Urinary bladder (tissue), 4 donors: ENCODE measurements at places on chromosomes 6 and 20. TPM values are rescaled to one million over a fixed set of nuclear protein-coding genes. Genes with fewer than 3 reads are reported as not detected.

DNA sequence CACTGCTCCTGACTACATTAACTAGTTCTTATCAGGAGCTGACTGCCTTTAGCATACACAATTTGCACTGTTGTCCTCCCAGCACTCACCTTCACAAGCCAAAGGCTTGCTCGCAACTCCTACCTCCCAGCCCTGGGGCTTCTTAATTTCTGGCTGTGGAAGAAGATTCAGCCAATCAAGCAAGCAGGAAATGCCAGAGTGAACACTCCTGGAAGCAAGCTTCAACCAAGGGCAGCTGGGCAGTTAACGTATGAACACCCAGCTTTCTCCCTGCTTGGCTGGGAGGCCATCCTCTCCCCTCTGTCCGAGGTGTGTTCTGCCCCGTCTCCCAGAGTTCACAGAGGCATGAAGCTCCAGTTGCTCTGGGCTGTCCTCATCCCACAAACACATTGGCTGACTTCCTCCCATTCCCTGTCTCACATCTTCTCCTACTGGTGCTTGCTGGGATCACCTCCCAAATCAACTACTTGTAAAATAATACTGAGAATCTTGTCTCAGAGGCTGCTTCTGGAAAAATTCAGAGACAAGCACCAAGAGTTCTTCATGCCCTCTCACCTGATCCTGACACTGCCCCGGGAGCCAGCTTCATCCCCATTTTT, 15.3 kb upstream of the SRSF6 start:
- DNase-seq, result no peak

GRCh38 chr20:31693987-31694661, 28.5 kb downstream of the BCL2L1 start:
- no peak for DNase-seq

DNA sequence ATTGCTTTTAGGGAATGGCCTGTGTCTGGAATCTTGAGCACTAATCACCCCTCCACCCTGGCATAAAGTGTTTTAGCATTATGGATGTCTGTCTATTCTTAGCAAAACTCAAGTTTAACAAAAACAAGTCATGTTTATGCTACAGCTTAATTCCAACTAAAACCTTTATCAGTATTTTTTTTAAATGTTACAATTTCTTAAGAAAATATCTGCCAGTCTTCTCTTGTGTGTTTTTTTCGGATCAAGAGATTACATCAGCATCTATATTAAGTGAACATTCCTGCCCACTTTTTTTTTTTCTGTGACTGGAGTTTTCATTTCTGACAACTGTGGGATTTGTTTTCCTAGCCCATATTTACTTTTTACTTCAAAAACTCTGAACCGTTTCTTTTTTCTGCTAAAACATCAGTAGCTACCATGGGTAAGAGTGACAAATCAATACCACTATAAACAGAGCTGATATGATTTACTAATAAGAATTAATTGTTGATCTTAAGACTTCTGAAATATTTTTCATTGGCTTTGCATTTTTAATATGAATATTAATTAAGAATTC, 94.3 kb downstream of the EDN1 start:
- no peak for DNase-seq

GRCh38 chr6:158506601-158507000, 53.3 kb upstream of the TMEM181 start:
- no peak for DNase-seq

DNA sequence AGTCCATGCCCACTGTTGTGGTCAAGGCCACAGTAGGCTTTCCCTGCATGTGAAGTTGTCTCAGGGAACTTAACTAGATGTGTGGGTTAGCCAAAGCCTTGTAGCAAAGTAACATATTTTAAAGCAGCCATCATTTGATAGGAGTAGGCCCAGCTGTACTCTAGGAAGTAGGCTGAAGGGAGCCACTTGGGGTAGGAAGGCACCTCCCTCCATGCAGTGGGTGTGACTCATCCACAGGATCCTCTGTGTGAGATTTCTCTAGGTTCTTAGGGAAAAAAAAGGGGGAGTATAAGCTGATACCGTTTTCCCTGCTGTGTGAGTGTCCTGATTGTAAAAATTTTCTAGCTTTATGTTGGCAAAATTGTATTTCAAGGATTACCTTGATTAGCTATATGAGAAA, 44.7 kb downstream of the VAPB start:
- DNase-seq, result no peak

DNA sequence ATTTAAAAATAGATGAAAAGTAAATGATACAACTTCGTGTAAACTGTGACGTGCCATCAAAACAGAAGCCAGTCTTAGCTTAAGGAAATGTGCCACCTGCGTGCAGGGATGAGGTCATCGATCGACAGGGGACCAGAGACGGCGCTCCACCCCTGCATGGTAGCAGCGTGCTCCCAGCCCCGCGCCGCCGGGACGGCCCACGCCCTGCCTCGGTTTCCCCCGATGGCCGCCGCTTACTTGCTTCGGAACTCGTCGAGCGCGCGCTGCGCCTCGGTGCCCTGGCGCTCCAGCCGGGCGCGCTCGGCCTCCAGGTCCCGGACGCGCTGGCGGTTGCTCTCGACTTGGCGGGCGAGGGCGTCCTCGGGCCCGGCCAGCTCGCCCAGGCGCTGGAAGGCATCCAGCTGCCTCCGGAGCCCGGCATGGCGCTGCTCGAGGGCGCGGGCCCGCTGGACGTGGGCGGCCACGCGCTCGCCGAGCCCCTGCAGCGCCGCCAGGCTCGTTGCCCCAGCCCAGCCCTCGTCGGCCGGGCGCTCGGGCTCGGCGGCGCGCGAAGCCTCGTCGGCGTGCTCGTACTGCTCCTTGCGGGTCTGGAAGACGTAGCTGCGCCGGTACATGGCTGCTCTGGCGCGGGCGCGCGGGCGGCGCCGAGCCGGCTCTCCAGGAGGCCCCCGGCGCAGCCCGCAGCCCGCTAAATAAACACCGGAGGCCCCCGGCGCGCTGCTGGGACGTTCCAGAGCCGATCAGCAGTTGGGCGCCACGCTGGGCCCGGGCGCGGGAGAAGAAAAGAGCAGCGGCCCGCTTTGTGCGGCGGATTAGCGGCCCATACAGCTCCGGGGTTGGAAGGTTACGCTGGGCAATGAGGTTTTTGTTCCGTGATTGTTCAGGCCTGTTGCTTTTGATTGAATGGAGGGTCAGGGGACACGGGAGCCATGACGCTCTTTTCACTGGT, at the start of gene BFSP1:
Gene BFSP1 (minus strand): TSS at position 664 of the 949 bp plus-strand sequence. CDS start 50 bp downstream, at position 614.
- no peak for DNase-seq

GRCh38 chr6:6785163-6785521, 196.6 kb downstream of the LY86 start:
- DNase-seq, result no peak

GRCh38 chr6:42030585-42031506, 19.5 kb upstream of the TAF8 start:
- no peak for DNase-seq

DNA sequence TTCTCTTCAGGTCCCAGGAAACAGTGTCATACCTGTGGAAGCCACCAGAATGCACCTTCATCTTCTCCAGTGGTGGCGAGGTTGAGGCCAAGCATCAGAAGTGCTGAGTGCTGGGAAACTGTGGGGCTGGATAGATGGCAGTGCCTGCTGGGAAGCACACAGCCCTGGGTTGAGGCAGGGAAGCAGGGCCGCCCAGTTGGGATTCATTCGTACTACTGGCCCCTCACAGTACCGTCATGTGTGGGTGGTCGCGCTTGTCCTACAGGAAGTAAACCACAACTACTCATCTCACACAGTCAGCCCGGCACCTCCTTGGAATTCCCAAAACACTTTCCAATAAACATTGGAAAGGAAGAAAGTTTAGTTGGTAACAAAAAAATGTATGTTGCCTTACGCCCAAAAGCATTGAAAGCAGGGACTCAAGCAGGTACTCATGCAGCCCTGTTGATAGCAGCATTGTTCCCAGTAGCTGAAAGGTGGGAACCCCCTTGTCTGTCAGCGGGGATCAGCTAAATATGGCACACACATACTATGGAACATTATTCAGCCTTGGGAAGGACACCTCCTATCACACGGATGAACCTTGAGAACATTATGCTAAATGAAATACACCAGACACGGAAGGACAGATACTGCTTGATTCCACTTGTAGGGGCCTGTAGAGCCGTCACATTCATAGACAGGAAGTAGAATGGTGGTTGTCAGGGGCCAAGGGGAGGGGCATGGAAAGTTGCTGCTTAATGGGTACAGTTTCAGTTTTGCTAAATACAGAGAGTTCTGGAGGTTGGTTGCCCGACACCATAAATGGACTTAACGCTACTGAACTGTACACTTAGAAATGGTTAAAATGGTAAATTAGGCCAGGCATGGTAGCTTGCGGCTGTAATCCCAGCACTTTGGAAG, 162.7 kb downstream of the MTHFD1L start:
- DNase-seq, result no peak

GRCh38 chr6:45988635-45989034, 27.0 kb downstream of the CLIC5 start:
- DNase-seq, result no peak

DNA sequence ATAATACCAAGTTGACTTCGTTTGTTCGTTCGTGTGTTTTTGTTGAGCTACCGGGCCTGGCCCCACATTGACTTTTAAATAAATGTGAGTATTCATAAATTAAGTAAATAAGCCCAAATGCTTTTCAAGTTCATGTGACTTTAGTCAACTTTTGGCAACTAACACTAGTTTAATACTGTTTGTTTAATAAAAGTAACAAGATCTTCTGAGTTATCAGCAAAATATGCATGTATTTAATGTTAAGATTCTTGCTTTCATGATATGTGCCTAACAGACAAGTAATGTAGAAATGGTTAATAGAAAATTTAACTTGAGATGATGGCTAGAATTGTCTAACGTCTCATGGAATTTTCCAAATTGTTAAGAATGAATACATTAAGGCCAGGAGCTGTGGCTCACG, 38.7 kb upstream of the ECI2 start:
- no peak for DNase-seq

- DNase-seq, result no peak
These were observed 7.9 kb upstream of the OSER1 start for GRCh38 chr20:44218446-44218845.

- no peak for DNase-seq
These were observed 24.6 kb downstream of the KHDC1L start for GRCh38 chr6:73200735-73201134.

- no peak for DNase-seq
These were observed 245.1 kb upstream of the AFDN start for GRCh38 chr6:167581637-167582036.

DNA sequence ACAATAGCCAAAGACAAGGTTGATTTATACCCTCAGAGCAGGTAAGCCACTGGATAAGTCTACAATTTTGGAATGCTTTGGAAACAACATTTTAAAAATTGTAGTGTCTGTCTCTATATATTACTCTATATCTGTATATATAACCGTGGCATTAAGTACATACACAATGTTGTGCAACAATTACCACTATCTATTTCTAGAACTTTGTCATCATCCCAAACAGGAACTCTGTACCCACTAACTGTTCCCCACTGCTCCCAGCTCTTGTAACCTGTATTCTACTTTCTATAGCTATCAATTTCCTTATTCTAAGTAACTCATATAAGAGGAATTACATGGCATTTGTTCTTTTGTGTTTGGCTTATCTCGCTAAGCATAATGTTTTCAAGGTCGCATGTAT, 78.2 kb upstream of the ASCC3 start:
- no peak for DNase-seq

- DNase-seq, result no peak
These were observed 54.8 kb downstream of the OPN5 start for GRCh38 chr6:47836639-47837038.

- no peak for DNase-seq
These were observed 132.1 kb upstream of the FOXQ1 start for GRCh38 chr6:1179571-1180459.

DNA sequence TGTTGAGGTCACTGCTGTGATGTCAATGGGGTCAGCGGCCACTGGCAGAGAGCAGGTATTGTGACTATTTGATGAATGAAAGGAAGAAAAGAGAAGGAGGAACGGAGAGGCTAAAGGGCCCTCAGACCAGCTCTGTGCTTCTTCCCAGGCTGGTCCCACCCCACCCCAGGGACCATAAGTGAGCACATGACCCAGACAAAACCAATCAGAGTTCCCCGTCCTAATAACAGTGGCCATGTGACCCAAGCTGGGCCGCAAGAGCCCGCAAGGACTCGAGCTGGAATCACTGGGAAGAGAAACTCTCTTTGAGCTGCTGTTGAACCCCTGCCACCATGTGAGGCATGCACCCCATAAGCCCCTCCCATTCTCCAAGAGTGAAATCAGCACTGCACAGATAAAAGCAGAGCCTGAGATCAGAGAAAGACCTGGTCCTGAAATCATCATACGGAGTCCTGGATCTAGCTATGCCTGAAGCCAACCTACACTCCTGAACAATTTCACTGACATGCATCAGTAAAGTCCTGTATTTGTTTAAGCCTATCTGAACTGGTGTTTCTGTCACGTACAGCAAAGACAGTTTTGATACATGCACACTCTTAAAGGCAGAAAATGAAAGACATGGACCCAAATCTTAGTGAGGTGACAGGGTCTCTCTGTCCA, 90.2 kb downstream of the PREX1 start:
- DNase-seq, result no peak

GRCh38 chr6:16399158-16399557, 160.8 kb downstream of the GMPR start:
- DNase-seq, result no peak

DNA sequence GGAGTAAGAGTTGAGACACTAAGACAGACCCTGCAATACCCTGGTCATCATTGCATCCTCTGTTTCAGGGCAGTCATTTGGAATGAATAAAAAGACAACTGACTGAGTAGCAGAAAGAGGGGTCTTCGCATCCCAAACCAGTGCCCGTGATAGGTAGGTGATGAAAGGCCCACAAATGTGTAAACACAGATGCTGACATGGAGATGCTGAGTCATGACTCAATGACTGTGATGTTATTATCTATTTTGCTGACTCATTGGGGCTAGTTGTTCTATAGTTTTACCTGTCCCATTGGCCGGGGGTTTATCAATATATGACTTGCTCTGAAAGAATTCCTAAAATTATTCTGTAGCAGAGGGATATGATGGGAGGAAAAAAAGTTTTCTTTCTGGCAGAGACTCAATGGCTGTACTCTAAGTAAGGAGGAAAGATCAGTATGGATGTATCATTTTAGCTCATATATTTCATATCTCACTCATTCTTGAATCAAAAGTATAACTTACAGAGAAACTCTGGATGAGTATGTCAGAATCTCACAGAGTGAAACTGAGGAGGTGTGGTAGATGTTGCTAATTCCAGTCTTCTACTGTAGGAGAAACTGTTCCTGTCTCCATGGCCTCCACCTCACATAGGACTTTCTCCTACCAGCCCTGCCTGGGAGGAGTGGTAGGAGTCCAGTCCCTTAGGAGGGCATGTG, 119.9 kb upstream of the PREP start:
- no peak for DNase-seq

- DNase-seq, result no peak
These were observed 58.5 kb downstream of the SUN5 start for GRCh38 chr20:32945710-32946221.

- DNase-seq, result peak; percentile 8
These were observed at the start of gene PM20D2 for GRCh38 chr6:89145956-89146717. PM20D2 (plus strand) TSS chr6:89146055; CDS start chr6:89146145, 90 bp downstream.

The SRMS gene
- 0.48 TPM for total RNA-seq

The AIG1 gene
- 35.6 TPM for total RNA-seq

The RAD21L1 gene
- total RNA-seq, result not detected

The TMEM244 gene
- not detected for total RNA-seq

The CSE1L gene
- total RNA-seq, result 111 TPM

The XKR7 gene
- total RNA-seq, result 0.05 TPM

The CLDN20 gene
- total RNA-seq, result not detected

The DAAM2 gene
- total RNA-seq, result 21.1 TPM

The TXLNB gene
- 8.0 TPM for total RNA-seq

The SPTLC3 gene
- 28.1 TPM for total RNA-seq
